ENCODE measurements at places on chromosomes 2 and 18. TPM values are rescaled to one million over a fixed set of nuclear protein-coding genes. Genes with fewer than 3 reads are reported as not detected.

GRCh38 chr2:54524226-54524991 is 68.3 kb downstream of the SPTBN1 start:
- H3K36me3 ChIP-seq, result peaks cover 3% of the 10 kb centered on the region
- H3K27me3 ChIP-seq, result peaks cover 18% of the 10 kb centered on the region
- peaks cover 5% of the 10 kb centered on the region for H3K4me1 ChIP-seq
- no peak for DNase-seq
- H3K4me3 ChIP-seq, result no peak overlapping the region
- H3K27ac ChIP-seq, result peak overlapping the region; percentile 27

The CYS1 gene
- total RNA-seq, result not detected

DNA sequence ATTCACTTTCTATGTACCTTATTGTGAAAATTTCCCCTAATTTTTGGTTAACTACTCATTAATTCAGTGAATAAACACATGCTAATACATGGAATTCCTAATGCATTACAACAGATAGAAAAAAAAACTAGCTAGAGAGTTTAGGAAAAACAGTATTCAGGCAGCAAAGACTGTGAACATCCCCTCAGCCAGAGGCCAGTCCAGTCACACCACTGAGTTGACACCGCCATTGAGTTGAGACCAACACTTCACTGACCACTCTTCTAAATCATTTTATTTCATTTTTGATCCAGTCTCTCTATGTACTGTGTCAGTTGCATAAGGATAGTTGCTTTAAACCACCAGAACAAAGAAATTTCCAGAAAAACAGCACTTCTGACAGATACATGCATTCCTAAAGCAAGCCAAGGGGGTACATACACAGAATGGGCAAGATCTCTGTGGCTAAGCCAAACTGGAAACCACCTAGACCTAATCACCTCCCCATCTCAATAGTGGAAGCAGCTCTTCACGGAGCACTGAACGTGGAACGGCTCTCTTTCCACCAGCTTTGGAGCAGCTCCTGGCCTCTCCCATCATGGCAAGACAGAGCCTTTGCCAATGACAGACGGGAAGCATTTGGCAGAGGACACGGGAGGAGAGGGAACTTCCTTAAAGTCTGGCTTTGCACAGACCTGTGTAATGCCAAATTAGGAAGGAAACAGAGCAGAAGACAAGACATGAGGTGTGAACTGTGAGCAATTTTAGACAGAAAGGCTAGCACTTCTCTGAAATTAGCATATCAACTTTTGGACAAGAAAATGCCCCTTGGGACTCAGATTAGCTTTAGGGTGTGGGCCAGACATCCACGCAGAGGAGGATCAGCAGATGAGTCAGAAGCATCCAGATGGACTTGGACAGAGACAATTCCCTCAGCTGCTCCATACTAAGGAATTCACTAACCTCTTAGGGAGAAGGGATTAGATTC is 36.4 kb downstream of the CACNB4 start:
- H3K27me3 ChIP-seq, result peaks cover 27% of the 10 kb centered on the region
- no peak for DNase-seq
- no peaks in the 10 kb centered on the region for H3K36me3 ChIP-seq
- no peak overlapping the region for H3K4me3 ChIP-seq
- H3K4me1 ChIP-seq, result no peaks in the 10 kb centered on the region

GRCh38 chr2:152466980-152467676 is 132.2 kb downstream of the FMNL2 start:
- no peak for DNase-seq
- no peak overlapping the region for H3K27ac ChIP-seq
- H3K4me1 ChIP-seq, result peaks cover 8% of the 10 kb centered on the region
- H3K4me3 ChIP-seq, result no peak overlapping the region
- peaks cover 47% of the 10 kb centered on the region for H3K27me3 ChIP-seq

The CCDC141 gene
- total RNA-seq, result 22.8 TPM

The TLX2 gene
- 1.5 TPM for total RNA-seq

DNA sequence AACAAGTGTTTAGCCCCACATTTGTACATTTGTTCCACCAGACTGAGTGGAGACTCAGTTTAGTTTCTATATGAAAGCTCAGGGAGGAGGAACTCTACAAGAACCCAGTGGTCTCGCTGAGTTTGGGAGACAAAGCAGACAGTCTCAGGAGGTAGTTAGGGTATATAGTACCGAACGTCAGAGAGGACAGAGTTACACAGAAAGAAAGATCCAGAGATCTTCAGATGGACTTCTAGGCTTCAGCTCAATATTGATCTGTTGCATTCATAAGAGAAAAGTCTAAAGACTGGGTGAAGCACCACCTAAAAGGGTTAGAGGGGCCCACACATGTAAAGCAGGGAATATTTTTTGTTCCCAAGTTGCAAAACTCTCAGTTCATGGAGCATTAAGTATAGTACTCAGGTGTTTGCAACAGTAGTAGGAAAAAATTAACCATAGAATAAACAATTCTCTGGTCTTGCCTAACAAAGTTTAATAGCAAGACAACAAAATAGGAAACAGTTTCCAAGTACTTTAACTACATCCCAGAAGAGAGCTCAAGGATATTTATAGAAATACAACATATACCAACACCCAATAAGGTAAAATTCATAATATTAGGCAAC is 4.2 kb downstream of the TFPI start:
- H3K4me1 ChIP-seq, result peaks cover 4% of the 10 kb centered on the region
- no peaks in the 10 kb centered on the region for H3K27me3 ChIP-seq
- no peaks in the 10 kb centered on the region for H3K36me3 ChIP-seq
- no peak for DNase-seq
- no peak overlapping the region for H3K27ac ChIP-seq
- no peak overlapping the region for H3K4me3 ChIP-seq

The TNS1 gene
- 0.80 TPM for total RNA-seq

DNA sequence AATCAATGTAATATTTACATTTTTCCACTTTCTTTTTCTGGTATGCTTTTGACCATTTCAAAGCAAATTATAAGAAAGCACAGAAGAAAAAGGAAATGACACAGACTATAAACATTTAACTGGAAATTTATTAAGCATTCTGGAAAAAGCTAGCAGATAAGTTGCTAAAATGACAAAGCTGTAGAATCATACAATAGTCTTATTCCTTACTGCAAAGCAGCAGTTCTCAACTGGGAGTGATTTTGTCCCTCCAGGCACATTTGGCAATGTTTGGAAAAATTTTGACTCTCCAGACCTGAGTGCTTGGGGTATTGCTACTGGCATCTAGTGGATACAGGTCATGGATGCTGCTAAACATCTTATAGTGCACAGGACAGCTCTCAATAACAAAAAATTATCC is 75.1 kb downstream of the MBD5 start:
- no peaks in the 10 kb centered on the region for H3K36me3 ChIP-seq
- H3K4me1 ChIP-seq, result no peaks in the 10 kb centered on the region
- no peak overlapping the region for H3K4me3 ChIP-seq
- DNase-seq, result no peak

The FAM124B gene
- 3.3 TPM for total RNA-seq

The MC4R gene
- total RNA-seq, result not detected

GRCh38 chr2:27461118-27461517 is 18.9 kb downstream of the KRTCAP3 start:
- no peak overlapping the region for H3K4me3 ChIP-seq
- H3K36me3 ChIP-seq, result no peaks in the 10 kb centered on the region
- no peaks in the 10 kb centered on the region for H3K27me3 ChIP-seq

GRCh38 chr2:8860239-8860638 is 22.8 kb upstream of the KIDINS220 start:
- no peaks in the 10 kb centered on the region for H3K4me1 ChIP-seq
- no peak overlapping the region for H3K27ac ChIP-seq
- no peak for DNase-seq
- no peaks in the 10 kb centered on the region for H3K36me3 ChIP-seq
- no peaks in the 10 kb centered on the region for H3K27me3 ChIP-seq

The C2orf80 gene
- not detected for total RNA-seq

The ADD2 gene
- 0.34 TPM for total RNA-seq

The DLX2 gene
- not detected for total RNA-seq

DNA sequence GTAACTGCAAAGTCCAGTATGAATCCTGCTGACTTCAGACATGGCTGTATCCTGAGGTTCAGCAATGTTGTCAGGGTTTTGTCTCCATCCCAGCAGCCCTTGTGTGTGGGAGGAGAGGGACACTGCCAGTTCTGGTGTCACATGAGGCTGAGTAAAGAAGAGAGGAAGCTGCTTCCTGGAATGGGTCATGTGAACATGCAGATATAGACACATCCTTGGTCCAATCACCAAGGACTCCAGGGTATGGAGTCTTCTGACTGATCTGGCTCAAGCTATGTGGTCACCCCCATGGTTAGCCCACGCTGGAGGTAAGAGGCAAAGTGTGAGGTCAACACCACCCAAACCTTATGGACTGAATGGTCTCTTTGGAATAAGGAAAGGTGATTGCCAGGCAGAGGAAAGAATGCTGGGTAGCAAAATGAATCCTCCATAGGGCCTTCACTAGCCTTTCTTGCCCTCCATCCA is 134.4 kb upstream of the SLC1A4 start:
- DNase-seq, result no peak
- peaks cover 6% of the 10 kb centered on the region for H3K4me1 ChIP-seq
- H3K36me3 ChIP-seq, result peaks cover 2% of the 10 kb centered on the region
- no peak overlapping the region for H3K27ac ChIP-seq

The VWA3B gene
- not detected for total RNA-seq

The MC5R gene
- not detected for total RNA-seq

DNA sequence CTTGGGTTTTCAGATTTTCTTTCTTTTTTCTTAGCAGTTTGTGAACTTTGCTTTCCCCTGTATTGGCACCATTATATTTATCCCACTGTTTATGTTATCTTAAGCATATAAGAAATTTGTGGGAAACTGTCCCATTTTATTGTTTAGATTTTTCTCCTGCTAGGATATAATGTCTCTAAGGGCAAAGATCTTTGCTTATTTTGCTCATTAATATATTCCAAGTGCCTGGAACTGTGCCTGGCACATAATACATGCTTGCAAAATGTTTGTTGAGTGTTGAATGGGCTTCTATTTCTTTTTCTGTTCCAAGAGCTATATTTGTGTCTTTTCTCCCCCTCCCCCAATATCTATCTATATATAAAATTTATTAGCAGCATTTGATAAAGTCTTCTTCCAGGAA is 5.4 kb downstream of the EPC2 start:
- no peak overlapping the region for H3K27ac ChIP-seq
- no peak for DNase-seq
- peaks cover 5% of the 10 kb centered on the region for H3K36me3 ChIP-seq
- H3K4me1 ChIP-seq, result peaks cover 63% of the 10 kb centered on the region
- H3K4me3 ChIP-seq, result no peak overlapping the region
- H3K27me3 ChIP-seq, result no peaks in the 10 kb centered on the region

The CBLN2 gene
- total RNA-seq, result not detected

DNA sequence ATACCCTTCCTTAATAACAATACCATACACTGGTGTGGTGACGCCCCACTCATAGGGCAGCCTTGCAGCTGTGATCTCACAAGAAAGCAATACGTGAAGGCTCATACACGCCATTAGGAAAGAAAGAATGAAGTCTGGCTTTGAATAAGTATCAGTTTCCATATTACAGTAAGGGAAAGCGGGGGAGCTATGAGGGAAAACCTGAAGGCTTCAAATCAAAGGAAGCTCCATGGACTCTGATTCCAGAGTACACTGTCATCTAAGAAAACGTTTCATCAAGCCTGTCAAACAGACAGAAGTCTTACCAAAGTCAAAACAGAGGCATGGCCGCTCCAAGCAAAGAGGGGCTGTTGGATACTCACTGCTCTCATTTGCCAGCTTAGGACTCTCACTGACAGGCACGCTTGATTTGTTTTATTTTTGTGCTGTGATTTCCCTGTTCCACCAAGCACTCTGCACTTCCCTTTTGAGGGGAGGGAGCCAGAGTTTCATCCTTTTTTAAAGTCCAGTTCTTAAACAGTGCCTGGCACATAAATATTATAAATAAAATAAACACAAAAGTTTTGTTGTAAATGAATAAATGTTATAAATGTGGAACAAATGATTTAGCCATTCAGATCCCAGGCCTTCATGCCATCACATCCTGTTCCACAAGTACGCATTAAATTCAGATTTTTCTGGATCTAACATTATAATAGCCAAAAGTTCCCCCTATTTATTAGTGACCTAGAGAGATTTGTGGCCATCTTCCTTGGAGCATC is 221.2 kb downstream of the PIEZO2 start:
- no peak overlapping the region for H3K27ac ChIP-seq
- no peaks in the 10 kb centered on the region for H3K4me1 ChIP-seq
- no peak for DNase-seq
- peaks cover 31% of the 10 kb centered on the region for H3K27me3 ChIP-seq
- H3K36me3 ChIP-seq, result no peaks in the 10 kb centered on the region

- H3K27ac ChIP-seq, result no peak overlapping the region
- H3K4me1 ChIP-seq, result no peaks in the 10 kb centered on the region
- H3K36me3 ChIP-seq, result peaks cover 7% of the 10 kb centered on the region
- H3K4me3 ChIP-seq, result no peak overlapping the region
These were observed 33.6 kb downstream of the LYPD6 start for GRCh38 chr2:149363958-149364357.

DNA sequence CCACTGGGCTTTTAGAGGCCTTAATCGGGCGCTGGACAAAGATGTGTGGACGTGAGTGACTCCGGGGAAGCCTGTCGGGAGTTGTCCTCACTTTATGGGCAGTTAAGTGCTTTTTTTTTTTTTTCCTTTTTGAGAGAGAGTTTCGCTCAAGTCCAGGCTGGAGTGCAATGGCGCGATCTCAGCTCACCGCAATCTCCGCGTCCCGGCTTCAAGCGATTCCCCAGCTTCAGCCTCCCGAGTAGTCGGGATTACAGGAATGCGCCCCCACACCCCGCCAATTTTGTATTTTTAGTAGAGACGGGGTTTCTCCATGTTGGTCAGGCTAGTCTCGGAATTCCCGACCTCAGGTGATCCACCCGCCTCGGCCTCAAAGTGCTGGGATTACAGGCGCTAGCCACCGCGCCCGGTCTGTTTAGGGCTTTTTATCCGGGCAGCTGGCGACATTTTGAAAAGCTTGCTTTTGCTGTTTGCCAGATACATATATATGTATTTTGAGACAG is 1.5 kb downstream of the MSH6 start:
- DNase-seq, result no peak
- peak overlapping the region; percentile 72 for H3K27ac ChIP-seq
- H3K4me1 ChIP-seq, result peaks cover 11% of the 10 kb centered on the region
- H3K36me3 ChIP-seq, result peaks cover 2% of the 10 kb centered on the region
- H3K27me3 ChIP-seq, result no peaks in the 10 kb centered on the region

- H3K27me3 ChIP-seq, result no peaks in the 10 kb centered on the region
- DNase-seq, result no peak
- H3K36me3 ChIP-seq, result peaks cover 2% of the 10 kb centered on the region
These were observed 41.3 kb downstream of the RRM2 start for GRCh38 chr2:10163498-10164486.

DNA sequence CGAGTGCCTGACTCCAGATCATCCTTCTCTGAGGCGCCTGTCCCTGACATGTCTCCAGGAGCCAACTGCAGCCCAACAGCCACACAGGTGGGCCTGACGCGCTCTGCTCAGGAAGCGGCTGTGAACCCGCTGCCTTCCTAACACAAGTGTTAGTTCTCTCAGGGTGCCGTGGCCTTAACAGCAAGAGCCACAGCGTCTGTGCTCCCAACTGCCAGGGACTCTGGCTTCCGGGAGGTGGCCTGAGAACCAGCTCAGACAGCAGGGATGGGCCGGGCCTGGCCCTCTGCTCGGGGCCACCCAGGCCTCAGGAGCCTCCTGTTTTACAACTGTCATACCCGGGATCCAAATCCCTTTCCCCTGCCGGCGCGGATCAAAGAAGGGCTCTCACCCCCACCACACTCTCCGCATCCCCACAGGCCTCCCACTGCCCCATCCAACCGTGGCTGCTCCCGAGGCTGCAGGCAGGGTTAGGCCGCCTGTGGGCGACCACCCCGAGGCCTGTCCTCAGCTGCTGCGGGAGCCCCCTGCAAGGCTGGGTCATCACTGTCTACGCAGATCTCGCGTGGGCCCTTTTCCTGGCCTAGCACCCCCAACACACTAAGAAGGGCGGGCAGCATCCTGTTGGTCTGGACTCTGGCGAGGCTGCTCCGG is 114.2 kb upstream of the ZNF236 start:
- no peak for DNase-seq
- H3K27me3 ChIP-seq, result peaks cover 10% of the 10 kb centered on the region
- no peaks in the 10 kb centered on the region for H3K36me3 ChIP-seq
- no peak overlapping the region for H3K27ac ChIP-seq
- H3K4me3 ChIP-seq, result no peak overlapping the region

Measured in T-helper 17 cell (primary cell).